ENCODE measurements at places on chromosomes 2 and 18.

DNA sequence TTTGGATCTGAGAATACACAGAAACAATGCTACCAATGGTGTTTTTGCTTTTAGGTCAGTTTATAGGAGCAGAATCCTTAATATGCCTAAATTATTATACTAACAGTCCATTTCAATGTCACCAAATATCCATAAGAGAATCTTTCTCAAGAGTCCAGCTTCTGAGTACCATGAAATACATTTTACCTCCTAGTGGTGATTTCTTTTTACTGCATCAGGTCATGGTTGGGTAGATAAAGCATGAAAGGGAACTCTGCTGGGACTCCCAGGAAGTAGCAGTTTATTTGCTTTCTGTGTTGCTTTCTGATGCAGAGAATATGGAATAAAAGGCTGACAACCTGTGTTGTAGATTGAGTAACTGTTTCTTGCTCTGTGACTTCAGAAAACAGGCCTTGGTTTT is 115.6 kb downstream of the PPP1R1C start:
- DNase-seq = peak; percentile 10

DNA sequence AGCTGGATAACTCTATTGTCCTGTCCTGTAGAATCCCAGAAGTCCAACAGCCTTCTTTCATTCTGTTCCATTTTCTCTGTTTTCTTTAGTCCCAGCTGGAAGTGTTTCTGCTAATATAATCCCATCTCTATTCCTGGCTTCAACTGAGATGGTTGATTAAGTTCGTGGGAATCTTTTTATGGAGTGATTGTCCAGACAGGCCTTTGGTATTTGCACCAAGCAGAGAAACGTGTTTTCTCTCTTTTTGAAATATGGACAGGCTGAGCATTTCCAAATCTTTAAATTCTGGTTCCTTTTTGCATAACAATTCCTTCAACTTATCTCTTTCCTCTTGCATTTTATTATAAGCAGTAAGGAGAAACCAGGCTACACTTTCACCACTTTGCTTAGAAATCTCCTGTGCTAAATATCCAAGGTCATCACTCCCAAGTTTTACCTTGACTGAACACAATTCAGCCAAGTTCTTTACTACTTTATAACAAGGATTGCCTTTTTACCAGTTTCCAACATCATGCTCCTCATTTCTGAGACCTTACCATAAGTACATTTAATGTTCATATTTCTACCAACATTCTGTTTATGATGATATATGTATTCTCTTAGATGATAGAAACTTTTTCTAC is 108.8 kb downstream of the ZFP36L2 start:
- no peak for DNase-seq

DNA sequence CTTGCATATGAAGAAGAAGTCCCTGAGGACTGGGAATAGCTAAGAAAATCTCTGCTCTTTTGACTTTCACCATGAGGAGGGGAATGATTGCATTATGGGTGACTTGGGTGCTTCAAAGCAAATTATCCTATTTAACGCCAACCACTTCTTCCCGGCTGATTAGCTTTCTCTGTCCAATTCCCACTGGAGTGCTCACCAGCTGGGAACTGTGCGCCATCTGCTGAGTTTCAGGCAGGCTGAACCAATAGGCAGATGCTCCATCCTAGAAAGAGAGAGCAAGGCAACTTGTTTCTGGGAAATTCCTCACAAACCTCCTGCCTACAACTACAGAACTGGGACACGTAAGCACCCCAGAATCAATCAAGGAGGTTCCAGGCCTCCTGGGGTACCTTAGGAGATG is 49.4 kb downstream of the POLE4 start:
- peak; percentile 78 for DNase-seq

DNA sequence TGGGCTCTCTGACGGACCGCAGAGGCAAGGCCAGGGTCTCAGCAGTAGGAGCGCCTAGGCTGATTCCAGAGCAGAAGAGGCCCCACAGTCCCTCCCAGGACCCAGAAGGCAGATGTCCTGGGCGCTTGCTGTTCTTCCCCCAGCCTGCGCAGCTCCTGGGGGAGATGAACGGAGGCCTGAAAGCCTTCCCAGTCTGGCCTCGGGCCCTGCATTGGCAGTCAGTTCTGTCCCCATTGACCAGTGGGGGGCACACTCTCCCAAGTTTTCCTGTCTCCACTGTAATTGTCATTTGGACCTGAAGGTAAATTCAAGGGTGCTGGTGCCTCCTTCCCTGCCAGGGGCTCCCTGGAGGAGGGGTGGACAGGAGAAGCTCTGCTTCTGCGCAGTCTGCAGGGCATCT is 345.7 kb downstream of the CYP26B1 start:
- DNase-seq = peak; percentile 7

- DNase-seq = no peak
Measured at GRCh38 chr2:237411683-237412423, 2.1 kb downstream of the COL6A3 start.

GRCh38 chr2:221018262-221018661 is 553.8 kb downstream of the EPHA4 start:
- DNase-seq = no peak

DNA sequence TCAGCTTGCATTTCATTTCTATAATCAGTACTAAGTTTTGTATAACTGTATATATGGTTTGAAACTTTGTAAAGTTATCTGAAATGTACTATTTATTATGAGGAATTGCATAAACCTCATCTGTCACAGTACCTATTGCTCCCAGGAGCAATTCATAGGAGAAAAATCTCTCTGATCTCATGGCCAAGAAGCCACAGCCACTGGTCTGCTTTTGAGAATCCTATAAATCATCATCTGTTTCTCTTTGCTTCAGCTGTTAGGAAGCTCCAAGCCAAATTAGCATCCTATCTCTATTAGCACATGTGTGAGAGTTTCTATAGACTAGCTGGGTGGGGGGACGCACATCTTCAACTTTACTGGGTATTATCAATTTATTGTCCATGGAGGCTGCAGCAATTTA is 210.3 kb downstream of the CYP26B1 start:
- no peak for DNase-seq

Data from SK-N-DZ (cell line).